Dorsolateral prefrontal cortex (tissue), 122 donors: ENCODE measurements at places on chromosomes 11 and 22. TPM values are rescaled to one million over a fixed set of nuclear protein-coding genes. Genes with fewer than 3 reads are reported as not detected.

APOL4 gene
- 1.9 TPM for total RNA-seq

SLC7A4 gene
- total RNA-seq, result 10.0 TPM

MRTFA gene
- 77.0 TPM for total RNA-seq

SMARCB1 gene
- 74.5 TPM for total RNA-seq

IL10RA gene
- 17.8 TPM for total RNA-seq

ME3 gene
- 81.8 TPM for total RNA-seq

BAIAP2L2 gene
- 7.1 TPM for total RNA-seq

TRIM22 gene
- total RNA-seq, result 32.2 TPM

DNA sequence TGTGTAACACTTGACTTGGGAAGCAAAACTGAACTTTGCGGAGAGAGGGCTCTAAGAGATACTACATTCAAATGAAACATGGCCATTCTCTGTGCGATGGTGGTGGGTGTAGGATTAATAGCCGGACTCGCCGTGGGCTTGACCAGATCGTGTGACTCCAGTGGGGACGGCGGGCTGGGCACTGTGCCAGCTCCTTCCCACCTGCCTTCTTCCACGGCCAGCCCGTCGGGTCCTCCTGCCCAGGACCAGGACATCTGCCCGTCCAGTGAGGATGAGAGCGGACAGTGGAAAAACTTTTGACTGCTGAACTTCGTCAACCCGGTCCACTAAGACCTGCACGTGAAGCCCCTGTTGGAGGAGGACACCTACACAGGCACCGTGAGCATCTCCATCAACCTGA, 137.4 kb downstream of the OR4C45 start:
- no peak for DNase-seq

DNA sequence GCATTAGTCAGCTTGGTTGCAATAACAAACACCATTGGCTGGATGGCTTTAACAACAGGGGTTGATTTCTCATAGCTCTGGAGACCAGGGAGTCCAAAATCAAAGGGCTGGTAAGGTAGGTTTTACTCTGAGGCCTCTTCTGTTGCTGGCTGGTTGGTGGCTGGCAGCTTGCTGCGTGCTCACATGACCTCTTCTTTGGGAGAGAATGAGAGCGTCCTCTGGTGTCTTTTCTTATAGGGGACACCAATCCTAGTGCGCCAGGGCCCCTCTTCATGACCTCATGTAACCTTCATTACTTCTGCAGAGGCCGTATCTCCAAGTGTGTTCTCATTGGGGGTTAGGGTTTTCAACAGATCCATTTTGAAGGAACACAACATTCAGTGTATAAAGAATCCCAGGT, 1308.3 kb downstream of the TBC1D22A start:
- DNase-seq, result no peak

- DNase-seq, result no peak
These were observed 38.6 kb upstream of the CELSR1 start for GRCh38 chr22:46575911-46576555.

DNA sequence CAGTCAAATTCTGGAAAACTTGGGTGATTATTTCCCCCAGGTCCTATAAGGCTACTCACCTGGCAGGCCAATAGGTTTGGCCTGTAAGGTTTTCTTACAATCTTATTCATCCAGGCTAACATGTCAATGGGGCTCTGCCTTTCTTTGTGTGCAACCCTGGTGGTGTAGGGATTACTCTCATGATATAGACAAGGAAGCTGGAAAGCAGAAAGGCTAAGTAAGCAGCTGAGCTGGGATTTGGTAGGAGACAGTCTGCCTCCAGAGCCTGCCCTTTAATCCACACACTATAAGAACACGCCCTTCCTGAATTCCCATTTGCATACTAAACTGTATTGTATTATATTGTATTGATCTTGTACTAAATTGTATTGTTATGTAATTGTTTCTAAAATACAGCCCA, 373.3 kb upstream of the CCDC90B start:
- DNase-seq, result no peak

DNA sequence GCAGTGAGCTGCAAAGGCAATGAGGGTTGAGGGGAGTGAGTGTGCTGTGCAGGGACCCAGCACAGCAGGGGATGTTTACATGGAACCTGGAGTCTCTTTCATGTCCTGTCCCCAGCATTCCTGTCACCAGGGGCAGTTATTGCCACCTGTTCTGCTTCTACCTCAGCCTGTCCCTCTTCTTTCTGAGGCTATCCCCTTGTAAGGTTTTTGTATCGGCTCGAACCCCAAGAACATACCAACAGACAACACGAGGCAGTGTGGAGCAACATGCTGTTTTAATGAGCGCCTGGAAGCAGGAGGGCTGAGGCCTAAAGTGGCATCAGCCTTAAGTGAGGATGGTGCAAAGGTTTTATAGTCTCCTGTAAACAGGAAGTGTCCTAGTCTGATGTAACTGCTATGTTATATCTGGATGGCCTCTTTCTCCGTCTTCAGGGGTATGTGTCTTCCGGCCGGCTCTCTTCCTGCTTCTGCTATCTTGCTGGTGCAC, 3.9 kb downstream of the SCGB2A2 start:
- DNase-seq, result no peak

DNA sequence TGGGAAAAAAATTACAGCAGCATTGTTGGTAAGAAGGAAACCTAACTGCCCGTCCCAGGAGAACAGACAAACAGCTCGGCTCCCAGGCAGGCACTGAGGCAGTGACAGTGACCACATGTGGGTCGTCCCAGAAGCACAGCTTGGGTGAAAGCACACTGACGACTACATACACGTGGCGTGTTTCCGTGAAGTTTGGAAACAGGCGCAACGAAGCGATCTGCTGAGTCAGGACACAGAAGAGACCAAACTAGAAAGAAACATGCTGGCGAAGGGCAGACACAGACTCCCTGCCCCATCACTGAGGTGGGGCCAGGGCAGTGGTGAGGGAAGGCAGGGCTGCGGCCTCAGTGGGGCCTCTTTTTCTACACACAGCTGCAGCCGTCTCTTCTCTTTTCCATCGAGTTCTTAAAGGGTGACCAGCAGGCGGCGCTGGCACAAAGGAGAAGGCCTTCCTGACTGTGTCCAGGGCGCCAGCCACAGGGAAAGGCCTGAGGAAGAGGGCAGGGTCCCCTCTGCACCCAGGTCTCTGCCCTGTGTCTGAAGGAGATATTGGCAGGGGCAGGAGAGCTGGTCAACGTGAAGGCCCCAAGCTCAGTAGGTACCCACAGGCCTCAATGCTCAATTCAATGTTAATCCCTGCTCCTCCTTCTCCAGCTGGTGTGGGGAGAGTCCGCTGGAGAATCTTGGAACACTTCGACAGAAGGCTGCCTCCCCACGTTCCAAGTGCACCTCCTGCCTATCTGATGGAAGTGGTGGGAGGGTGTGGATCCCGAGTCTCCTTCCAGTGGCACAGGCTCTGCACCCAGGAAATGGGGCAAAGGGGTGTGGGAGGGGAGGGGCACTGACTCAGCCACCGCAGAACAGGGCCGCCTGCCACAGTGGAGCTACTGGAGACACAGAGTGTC, 19.9 kb downstream of the CARS1 start:
- peak; percentile 85 for DNase-seq

- peak; percentile 46 for DNase-seq
These were observed 106.0 kb downstream of the TRIM29 start for GRCh38 chr11:120031612-120032600.

GRCh38 chr11:2812371-2812991, 73.1 kb downstream of the CDKN1C start:
- no peak for DNase-seq

- peak; percentile 30 for DNase-seq
These were observed 18.7 kb downstream of the IGF2 start for GRCh38 chr11:2120359-2121100.

- no peak for DNase-seq
These were observed 470.5 kb upstream of the CADM1 start for GRCh38 chr11:115974703-115975102.

- DNase-seq, result no peak
These were observed 115.3 kb upstream of the TTC12 start for GRCh38 chr11:113198972-113199661.

GRCh38 chr11:124762624-124763155, 600 bp upstream of the ESAM start:
- no peak for DNase-seq

DNA sequence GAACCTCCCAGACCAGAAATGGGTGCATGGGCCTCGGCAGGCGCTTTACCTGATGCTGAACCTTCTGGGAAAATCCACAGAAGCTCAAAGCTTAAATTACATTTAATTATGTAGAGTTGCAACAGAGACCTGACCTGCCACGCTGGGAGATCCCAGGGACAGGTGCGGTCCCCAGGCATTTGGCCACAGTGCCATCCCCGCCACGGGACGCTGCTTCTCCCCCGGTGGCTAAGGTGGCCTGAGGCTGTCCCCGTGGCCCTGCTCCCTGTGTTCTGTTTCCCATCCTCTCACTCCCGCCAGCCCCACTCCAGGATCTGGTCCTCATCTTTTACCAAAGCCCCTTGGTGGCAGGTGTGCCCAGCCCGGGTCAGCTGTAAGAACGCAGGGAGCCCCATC, 39.6 kb downstream of the GRAMD4 start:
- DNase-seq, result no peak

- DNase-seq, result no peak
These were observed 19.1 kb upstream of the OOSP1 start for GRCh38 chr11:59918987-59919589.

DNA sequence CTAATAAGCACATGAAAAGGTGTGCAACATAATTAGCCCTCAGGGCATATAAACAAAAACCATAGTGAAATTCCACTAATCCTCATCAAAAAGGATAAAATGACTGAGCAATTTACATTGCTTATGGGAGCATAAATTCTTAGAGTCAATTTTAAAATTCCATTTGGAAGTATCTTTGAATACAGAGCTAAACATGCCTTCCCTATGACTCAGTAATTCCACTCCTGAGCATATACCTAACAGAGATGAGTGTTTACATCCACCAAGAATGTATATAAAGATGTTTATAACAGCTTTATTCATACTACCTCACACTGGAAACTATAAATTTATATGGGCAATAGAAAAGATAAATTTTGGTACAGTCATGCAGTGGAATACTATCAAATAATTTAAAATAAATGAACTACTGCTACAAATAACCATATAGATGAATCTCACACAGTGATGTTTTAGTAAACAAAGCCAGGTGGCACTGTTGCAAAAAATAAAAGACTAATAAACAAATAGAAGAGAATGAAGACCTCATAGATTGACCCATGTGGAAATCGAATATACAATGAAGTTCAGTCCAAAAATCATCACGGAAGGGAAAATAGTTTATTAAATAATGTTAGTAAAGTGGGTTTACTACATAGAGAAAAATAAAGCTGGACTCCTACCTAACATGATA, 8.2 kb upstream of the OR2D2 start:
- no peak for DNase-seq

DNA sequence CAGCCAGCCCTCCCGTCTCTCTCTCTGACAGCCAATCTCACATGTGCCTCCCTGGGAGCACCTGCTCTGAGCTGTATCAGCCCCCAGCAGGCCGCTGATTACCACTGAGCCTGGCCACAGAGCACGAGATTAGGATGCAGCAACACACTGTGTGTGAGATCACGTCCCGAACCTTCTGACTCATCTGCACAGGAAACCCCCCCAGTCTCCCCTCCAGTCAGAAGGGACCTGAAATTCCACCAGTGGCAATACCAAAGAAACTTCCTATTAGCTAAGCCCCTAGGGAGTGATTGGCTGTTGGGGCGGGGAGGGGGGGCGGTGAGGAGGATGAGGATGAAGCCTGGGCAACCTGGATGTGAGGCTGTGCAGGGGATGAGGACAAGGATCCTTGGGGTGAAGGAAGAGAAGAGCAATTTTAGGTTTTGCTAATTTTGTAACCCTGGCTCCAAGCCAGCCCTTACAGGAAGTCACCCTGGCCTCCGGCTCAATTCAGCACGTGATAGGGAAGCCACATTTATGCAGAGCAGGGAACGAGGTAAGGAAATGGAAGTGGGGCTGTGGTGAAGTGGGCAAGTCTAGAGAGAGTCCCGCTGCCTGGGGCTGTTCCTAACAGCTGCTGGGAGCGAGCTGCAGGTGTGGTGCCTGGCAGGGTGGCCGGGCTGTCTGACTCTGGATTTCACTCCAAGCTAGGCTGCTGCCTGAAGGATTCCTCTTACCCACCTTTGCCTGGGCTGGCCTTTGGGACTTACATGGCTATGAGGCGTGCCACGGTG, 1.9 kb downstream of the SLC43A3 start:
- no peak for DNase-seq

DNA sequence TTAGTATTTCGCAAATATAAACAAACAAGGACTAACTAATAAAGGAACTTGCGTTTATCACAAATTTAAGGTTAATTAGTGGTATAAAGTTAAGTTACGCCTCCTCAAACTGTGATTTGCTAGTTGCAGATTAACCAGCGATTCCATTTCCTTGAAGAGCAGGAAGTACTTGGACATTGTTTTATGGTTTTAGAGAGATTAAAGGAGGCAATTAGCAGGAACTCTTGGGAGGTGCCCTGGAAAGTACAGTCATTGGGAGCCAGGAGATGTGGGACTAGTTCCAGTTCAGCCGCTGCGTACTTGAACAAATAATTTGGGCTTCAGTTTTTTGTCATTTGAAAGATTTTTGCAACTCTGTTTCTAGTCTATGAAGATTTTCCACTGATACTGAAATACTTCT, 3.3 kb downstream of the FAM118B start:
- no peak for DNase-seq

DNA sequence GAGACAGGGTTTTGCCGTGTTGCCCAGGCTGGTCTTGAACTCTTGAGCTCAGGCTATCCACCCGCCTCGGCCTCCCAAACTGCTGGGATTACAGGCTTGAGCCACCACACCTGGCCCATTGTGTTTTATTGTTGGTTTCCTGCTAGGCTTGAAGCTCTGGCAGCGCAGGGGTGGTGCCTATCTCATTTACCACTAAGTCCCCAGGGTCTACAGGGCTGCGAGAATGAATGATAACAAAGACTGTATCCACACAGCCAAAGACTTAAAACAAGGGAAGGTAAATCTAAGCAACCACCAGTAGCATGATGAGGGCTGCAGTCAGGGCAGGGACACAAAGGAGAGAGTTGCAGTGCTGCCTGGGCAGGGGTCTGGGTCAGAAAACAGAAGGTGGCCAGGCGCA, 37.3 kb upstream of the XBP1 start:
- DNase-seq, result no peak
